ENCODE measurements at places on chromosomes 1 and 21.

- DNase-seq = no peak
These were observed 11.4 kb upstream of the MTARC1 start for GRCh38 chr1:220775240-220775853.

GRCh38 chr1:241608379-241609033 is 31.7 kb downstream of the CHML start:
- no peak for DNase-seq

DNA sequence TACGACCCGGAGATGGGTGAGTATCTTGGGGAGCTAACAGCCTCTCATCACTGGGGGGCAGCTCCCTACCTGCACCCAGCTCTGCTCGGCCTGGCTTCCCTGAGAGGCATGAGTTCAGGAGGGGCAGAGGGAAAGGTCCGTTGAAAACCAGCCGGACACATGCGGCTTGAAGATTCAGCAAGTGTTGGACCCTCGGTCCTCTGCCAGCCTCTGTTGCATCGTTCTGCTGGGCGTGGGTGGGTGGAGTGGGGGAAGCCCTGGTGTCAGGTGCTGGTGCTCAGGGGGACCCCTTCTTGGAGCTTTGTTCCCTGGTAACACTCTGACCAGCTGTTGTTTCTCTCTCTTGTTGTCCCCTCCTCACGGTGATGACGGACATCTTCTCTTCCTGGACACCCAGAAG is 20.9 kb downstream of the PSEN2 start:
- DNase-seq = no peak

DNA sequence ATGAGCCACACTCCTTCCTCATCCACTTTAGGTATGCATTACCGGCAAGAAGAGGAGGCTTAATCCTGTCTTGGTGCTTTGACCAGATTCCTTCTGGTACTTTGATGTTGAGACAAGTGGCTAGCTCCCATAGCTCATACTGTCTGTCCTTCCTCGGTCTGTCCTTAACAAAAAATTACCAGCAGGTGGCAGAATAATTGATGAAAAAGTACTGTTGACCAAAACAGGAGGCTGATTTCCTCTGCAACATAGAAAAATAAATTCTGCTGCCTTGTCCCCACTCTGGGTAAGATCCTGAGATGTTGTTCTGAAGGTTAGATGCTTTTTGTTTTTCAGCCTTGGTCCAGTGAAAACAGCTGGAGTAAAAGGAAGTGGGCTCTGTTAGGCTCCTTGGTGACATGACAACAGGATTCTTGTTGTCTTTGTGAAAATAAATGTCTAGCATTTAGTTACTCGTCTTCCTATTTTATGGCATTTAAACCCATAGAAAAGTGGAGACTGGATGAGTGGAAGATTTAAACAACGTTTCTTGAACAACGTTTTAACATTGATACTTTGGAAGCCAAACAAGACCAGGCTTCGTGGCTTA is 11.2 kb upstream of the HJV start:
- DNase-seq = no peak

DNA sequence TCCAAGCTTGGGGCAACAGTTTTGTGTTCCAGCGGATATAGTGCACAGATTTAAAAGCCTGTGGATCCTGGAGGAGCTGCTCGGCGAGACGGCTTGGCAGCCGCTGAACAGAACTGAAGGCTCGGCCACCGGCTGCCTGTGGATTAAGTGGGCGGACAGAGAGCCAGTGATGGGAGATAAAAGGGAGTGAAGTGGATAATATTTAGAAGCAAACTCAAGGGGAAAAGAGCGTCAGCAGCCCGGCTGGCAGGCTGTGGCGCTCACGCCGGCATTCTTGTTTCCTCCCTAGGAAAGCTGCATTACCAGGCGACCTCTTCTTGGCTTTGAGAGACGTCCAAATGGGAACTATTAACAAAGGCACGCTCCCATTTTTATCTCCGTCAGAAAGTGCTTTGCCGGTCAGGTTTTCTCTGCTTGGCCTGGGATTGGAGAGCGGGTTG is 10.4 kb downstream of the TRABD2B start:
- no peak for DNase-seq

DNA sequence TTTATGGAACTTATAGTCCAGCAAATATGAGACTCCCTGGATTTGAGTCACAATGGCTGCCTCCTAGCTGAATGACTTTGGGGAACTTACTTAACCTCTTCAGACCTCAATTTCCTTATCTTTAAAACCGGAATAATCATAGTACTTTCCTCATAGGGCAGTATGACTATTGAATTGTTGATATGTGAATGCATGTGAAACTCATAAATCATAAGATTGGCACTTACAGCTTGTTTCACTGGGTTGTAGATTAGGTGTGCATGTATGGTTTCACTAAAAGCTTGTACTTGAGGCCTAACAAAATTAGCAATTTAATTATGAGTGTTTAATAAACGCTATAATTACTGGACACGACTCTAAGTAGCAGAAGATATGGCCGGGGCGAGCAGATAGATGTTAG is 72.5 kb downstream of the ST6GALNAC5 start:
- no peak for DNase-seq

GRCh38 chr1:210373628-210373877 is 44.9 kb downstream of the HHAT start:
- no peak for DNase-seq

GRCh38 chr1:204202481-204202880 is 6.2 kb upstream of the KISS1 start:
- DNase-seq = no peak

- DNase-seq = no peak
These were observed 231.7 kb upstream of the C1orf174 start for GRCh38 chr1:4131734-4132133.

- DNase-seq = no peak
These were observed 333.3 kb downstream of the MRPL39 start for GRCh38 chr21:25273959-25274358.

DNA sequence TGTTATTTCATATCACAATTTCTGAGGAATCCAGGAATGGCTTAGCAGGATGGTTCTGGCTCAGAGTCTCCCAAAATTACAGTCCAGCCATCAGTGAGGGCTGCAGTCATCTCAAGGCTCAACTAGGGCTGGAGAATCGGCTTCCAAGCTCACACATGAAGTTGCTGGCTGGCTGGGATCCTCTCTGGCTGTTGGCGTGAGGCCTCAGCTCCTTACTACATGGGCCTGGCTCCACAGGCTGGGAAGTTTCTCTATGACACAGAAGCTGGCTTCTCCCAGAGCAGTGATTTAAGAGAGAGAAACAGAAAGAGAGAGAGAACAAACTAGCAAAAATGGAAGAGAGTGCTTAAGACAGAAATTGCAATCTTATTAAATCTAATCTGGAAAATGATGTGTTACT is 38.8 kb upstream of the RGS8 start:
- no peak for DNase-seq

- no peak for DNase-seq
These were observed 393 bp downstream of the BLZF1 start for GRCh38 chr1:169368406-169368769.

DNA sequence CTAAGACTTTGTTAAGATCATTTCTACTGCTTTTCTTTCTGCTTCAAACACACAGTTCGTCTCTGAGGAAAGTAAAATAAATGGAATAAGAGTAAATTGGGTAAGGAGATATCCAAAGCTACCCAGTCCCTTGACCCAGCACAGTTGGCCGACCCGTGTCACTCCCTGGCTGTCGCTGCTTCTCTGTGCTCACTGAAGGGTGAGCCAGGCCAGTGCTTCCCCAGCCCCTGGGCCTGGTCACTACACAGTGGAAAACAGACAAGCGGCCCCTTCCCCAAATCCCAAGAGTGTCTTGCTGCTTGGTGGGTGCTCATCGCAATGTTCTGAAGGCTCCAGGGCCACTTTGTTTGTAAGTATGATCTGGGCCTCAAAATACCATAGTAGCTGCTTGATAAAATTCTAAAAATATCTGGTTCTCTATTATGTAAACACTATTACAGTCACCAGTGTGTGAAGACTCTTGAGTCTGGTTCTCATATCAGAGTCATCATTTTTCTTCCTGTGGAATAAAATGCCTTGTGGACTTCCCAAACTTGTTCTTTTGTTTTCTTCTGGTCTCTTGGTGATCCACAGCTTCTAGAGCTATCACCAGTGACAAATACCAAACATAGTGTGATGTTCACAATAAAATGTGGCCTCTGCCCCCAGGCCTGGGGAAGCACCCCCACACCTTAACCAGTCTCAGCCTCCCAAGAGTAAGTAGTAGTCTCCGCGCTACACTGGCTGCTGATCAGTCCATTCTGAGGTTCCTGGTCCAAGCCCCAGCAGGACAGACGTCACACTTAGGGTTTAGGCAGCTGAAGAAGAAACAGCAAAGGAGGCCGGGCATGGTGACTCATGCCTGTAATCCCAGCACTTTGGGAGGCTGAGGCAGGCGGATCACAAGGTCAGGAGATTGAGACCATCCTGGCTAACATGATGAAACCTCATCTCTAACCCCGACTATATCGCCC is 106.2 kb downstream of the DHRS3 start:
- DNase-seq = no peak

- DNase-seq = no peak
These were observed 64.6 kb upstream of the FMN2 start for GRCh38 chr1:240027059-240027462.

DNA sequence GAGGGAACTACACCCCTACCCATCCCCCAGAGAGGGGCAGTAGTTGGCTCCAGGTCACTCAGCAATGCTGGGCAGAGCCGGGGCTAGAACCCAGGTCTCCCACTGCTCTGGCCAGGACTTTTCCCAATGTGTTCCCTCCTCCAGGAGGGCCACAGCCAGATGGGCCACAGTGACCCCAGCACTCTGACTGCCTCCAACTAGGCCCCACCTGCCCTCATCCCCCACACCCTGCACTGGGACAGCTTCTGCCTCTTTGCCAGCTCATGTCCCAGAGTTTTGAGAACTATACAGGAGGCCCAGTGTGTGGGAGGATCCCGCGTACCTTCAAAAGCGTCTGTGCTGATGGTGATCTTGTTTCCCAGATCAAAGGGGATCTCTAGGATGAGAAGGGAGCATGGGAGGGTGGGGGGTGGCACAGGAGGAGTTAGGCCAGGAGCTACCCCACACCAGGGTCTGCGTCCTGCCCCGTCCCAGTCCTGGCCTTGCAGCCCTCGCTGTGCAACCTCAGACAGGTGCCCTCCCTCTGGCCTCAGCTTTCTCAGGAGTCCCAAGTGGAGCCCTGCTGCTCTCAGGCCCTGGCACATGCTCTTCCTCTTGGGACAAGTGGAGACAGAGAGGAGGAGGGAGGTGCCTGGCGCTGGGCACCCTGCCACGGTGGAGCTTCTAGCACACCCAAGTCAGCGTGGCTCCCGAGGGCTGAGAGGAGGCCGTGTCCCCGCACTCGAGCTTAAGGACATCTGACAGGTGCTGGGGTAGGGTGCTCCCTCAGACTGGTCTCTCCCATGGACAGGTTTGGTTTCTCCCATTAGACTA is 22.0 kb downstream of the MYOM3 start:
- DNase-seq = no peak

GRCh38 chr1:232238009-232238408 is 391.9 kb downstream of the SIPA1L2 start:
- no peak for DNase-seq

DNA sequence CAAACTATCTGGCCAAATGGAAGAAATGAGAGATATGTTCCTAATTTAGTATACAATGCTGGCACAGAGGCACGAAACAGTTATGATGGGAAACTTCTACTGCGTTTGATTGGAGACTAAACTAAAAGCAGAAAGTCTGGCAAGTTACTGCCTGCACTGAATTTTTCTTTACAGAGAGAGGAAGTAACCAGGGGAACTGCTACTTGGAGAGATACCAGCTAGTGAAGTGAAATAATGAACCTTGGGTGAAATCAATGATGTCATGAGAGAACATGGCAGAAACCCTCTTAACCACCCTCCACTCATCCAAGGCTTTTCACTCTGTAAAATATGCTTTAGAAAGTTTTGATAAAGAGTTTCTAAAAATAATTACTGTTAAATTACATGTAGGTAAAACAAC is 29.3 kb downstream of the NIBAN1 start:
- no peak for DNase-seq

DNA sequence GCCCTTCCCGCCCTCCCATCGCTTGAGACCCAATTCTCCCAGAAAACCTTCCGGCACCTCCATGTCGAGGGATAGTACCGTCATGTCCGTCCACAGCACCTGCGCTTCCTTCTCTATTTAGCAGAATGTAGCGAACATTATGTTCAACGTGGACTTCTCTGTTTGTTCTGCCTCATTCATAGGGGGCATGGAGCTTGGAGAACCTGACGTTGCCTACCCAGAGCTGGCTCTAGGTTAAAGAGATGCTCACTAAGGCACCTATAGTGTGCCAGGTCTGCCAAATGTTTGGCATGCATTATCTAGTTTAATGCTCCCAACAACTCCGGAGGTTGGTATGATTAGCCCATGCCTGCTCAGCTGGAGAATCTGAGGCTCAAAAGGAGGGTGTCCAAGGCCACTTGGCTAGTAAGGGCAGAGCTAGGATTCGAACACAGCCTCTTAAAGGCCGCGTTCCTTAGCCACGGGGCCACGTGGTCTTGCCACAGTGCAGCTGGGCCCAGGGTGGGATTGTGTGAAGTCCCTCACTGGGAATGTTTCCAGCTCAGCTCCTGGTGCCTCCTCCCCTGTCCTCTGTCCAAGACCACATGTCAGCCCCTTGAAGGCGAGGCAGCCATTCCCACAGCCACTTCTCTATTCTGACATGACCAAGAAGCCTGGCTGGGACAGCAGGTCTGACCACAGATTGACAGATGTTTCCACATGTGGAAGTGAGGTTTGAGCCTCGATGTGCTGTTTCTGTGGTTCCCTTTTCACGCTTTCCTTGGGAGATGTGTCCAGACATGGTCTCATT is 57.8 kb downstream of the RUNX3 start:
- no peak for DNase-seq

- DNase-seq = no peak
These were observed 64.5 kb upstream of the SCCPDH start for GRCh38 chr1:246659594-246660140.

DNA sequence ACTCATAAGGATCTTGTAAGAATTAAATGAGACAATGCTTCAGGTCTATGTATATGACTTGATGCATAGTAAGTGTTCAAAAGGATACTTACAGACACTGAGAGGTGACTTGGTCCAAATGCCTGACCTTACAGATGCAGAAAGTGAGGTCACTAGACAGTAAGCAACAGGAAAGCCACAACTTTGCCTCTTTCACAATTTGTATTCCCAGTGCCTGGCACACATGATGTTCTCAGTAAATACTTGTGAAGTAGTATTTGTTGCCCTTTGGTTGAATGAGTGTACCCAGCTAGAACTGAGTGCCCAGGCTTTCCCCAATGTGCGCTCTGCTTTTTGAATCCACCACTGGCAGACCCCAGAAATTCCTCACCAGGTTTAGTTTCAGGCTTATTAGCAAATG is 105.1 kb downstream of the BEND5 start:
- DNase-seq = no peak

DNA sequence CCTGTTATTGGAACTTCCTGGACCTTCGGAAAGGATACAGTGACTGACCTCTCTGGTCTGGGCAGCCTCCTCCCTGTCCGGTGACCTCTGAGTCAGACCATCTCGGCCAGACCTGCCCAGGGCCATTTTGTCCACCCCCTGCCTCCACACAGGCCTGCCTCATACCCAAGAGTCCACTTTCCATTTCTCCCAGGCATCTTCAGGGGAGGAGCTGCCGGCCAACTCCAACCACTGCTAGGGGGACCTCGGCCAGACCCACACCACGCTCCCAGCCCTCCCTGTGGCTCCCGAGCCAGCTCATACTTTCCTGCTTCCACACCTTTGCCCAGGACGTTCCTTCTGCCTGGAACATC is 29.5 kb upstream of the RUNX3 start:
- DNase-seq = no peak

Measured in D721Med (cell line).